ENCODE measurements at places on chromosomes 3 and 15. TPM values are rescaled to one million over a fixed set of nuclear protein-coding genes. Genes with fewer than 3 reads are reported as not detected.

DNA sequence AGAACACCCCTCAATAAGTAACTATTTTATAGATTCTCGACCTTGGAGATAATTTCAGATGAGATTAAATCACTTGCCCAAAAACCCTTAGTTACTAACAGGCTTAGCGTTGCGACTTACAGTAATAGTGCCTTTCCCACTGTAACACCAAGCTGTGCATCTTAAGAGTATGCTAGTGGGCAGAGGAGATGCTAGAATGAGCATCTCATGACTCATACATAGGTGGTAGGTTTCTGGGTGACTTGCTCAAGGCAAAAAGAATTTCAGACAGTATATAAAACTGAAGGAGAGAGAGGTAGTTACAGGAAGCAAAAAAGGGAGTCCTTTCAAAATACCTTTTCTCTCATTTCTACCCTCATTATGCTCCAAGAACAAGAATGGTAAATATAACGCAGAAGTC, 3.9 kb downstream of the KATNBL1 start:
- DNase-seq = peak; percentile 44

- DNase-seq = no peak
Measured at GRCh38 chr3:115876876-115877614, 253.7 kb downstream of the GAP43 start.

PLIN1 gene
- 0.15 TPM for total RNA-seq

INSYN1 gene
- not detected for total RNA-seq

- DNase-seq = peak; percentile 72
Measured at GRCh38 chr3:142724682-142725356, 985 bp downstream of the TRPC1 start.
